ENCODE measurements at places on chromosomes 5 and 9.

GRCh38 chr5:7209658-7210057, 186.3 kb upstream of the ADCY2 start:
- DNase-seq = no peak

DNA sequence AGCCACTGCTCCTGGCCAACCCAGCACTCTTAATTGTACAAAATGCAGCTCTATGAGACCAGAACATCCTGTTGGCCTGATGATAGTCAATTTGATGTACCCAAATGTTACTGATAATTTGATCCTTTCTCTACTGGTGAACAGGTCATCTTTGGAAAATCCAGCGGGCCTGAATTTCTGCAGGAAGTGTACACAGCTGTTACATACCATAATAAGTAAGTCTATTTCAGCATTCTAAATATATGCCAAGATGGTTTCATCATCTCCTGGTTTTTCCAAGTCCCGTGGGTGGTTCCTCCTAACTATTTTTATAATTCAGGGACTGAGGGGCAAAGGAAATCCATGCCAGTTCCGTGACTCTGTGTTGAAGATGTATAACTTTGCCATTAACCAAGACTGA, 155.4 kb downstream of the DOCK8 start:
- DNase-seq = no peak

DNA sequence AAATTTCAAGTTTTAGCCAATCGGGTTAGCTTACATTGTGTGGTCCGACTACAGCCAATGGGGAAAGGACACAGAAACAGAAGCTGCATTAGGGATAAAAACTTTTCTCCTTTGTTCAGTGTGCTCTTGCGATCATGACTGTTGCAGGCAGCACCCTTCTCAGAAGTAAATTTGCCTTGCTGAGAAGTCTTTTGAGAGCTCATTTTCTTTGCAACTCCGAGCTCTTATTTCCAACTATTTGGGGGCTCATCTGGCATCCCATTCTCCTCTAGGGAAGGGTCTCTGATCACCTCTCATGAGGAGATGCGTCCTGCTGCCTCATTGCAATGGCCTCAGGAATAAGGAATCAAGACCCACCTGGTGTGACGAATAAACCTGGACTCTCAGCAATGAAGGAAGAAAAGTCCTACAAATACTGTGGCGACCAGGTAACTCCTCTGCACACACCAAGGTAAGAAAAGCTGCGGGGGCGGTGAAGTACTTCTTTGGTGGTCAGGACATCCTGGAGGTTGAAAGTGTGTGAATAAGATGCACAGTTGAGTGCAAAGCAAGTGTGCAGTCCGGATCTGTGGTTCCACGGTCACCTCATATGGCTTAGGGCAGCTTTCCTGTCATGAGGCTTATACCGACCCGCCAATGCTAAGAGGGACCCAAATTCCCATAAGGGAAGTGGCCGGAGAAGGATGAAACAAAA, 20.4 kb downstream of the CNOT8 start:
- no peak for DNase-seq

DNA sequence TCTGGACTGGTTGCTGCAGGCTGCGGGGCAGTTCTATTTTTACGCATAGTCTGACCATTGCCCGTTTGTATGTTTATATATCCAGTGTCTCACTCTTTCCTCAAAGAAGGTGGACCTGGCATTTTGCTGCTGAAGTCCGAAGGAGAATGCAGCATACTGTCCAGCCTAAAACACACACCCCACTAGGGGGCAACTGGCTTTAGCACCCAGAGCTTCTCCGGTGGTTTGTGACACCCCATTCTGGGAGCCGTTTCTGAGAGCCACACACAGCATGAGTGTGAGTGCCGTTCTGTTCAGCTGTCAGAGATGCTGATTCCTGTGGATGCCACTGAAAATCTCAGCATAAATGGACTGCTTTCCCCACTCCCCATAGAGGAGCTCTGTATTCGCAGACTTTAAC, 290.5 kb upstream of the TAS2R1 start:
- DNase-seq = no peak

Measured in head of caudate nucleus (tissue), 42 donors.